ACHN (cell line): ENCODE measurements at places on chromosomes 16 and 17.

GRCh38 chr16:49023050-49023449 is 258.6 kb downstream of the CBLN1 start:
- peak; percentile 67 for DNase-seq

DNA sequence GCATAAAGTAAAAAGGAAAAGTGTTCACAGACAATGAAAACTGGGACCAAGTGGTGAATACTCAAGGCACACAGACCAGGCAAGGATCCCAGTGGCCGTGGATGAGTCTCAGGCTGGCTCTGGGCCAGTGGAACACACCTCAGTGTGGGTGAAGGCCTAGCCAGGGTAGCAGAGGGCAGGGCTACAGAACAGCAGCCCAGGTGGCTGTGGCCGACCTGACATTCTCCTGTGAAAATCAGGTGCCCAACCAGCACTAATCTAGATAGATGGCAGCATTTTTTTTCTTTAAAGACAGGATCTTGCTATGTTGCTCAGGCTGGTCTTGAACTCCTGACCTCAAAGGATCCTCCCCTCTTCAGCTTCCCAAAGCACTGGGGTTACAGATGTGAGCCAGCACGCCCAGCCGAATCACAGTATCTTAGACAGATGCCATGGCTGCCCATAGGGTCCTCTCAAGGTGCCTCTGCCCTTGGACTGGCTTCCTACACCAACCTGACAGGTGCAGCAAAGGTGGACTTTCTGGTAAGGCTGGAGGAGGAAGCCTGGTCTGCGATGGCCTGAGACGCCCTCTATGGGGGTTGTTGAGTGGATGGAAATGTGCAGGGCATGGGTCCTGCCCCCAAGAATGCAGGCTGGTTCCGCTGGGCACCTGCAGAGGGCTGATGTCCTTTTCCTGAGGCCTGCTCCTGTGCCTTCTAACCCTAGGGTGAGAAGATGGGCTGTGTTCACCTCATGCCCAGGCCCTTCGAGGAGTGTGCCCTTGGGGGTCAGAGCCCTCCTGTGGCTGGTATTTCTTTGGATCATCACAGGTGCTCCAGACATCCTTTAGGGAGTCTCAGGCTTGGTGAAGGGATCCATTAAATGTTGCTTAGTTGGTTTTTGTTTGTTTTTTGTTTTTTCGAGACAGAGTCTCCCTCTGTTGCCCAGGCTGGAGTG is 3.8 kb upstream of the P4HB start:
- no peak for DNase-seq

DNA sequence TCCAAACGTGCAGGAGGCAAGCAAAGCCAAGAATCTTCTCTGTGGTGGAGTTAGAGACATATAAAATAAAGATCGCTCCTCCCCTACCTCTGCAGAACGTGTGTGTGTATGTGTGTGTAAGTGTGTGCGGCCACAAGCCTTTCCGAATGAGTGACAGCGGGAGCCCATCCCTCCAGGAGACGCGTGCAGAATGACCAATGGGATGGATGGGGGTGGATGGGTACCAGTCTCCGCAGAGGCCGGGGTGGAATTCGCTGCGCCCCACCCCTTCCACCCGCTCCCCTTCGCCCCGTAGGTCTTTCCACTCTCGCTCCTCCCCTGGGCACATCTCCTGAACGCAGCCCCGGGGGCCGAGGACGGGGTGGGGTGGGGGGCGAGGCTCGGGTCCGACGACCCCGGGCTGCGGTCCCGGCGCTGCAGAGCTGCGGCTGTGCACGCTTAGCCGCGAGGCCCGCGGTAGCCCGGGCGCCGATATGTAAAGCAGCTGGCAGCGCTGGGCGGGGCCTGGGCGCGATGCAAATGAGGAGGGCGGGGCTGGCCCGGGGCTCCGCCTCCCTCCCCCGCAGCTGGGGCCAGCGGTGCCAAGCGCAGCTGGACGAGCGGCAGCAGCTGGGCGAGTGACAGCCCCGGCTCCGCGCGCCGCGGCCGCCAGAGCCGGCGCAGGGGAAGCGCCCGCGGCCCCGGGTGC is at the start of gene PRKCB:
Gene PRKCB, plus strand, starts transcription at position 594 of the 688 bp plus-strand sequence.
- DNase-seq, result peak; percentile 15

- DNase-seq, result no peak
Measured at GRCh38 chr16:4410335-4411075, 5.9 kb downstream of the CORO7 start.

DNA sequence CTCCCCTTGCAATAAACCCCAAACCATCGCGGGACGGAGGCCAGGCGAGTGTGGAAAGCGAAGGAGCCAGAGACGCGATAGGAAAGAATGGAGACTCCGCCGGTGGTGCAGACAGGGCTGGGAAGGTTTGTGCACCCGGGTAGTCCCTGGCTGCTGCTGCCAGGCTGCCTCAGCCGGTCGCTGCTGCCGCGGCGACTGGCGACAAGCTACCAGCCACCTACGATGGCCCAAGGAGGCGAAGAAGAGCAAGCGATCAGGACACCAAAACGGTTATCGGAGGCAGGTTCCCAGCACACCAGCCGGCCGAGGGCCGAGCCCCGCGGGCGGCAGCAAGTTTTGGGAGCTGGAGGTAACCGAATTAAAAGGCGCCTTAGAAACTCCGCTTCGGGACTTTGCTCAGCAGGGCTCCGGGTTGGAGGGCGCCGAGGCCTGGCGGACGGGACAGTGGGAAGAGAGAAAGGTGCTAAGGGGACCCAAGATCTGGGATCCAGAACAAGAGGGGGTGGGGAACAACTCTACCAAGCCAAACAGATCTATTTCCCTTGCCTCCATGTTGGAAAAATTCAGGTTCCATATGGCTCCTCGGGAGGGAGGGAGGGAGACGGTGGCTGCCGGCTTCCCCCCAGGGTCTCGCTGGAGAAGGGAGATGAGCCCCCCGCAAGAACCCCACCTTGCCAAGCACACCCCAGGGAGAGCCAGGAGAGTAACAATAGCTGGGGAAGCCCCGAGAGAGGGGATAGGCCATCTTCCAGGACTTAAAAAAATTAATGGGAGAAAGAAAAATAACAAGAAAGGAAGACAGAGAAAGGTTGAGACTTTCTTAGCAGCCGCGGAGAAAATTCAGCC is 9.7 kb upstream of the HOXB2 start:
- DNase-seq, result peak; percentile 39

- peak; percentile 43 for DNase-seq
Measured at GRCh38 chr17:37405955-37406634, 541 bp downstream of the ACACA start.

- DNase-seq, result peak; percentile 19
Measured at GRCh38 chr17:16415031-16415924, at the start of gene TRPV2. Gene TRPV2 (plus strand): TSS chr17:16415571. CDS start chr17:16417669, 2,098 bp downstream.

DNA sequence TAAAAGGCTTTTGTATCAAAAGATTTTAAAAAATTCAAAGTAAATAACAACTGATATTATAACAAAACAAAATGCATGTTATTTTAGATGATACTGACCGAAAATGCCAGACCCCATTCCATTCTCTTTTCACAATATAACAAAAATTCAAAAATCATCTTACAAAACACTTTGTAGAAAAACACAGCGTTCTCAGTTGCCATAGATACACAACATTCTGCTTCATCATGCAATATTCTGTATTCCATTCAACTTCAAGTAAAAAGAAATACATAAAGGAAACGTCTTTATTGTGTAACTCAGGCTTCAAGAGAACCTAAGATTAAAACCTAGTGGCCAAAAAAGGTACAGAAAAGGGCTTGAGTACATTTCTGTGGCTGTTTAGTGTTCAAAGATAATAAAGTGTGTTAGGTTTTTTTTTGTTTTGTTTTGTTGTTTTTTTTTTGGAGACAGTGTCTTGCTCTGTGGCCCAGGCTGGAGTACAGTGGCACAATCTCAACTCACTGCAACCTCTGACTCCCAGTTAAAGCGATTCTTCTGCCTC is 250.5 kb downstream of the CEP112 start:
- no peak for DNase-seq
